ENCODE measurements at places on chromosomes 4 and X. TPM values are rescaled to one million over a fixed set of nuclear protein-coding genes. Genes with fewer than 3 reads are reported as not detected.

- DNase-seq = no peak
- no peaks in the 10 kb centered on the region for H3K27me3 ChIP-seq
- no peak overlapping the region for H3K4me3 ChIP-seq
- H3K27ac ChIP-seq = no peak overlapping the region
- no peaks in the 10 kb centered on the region for H3K36me3 ChIP-seq
- no peaks in the 10 kb centered on the region for H3K4me1 ChIP-seq
Observed at GRCh38 chr4:94472056-94472826, 20.5 kb downstream of the PDLIM5 start.

- no peak overlapping the region for H3K27ac ChIP-seq
- H3K36me3 ChIP-seq = no peaks in the 10 kb centered on the region
- no peaks in the 10 kb centered on the region for H3K4me1 ChIP-seq
- no peak for DNase-seq
- H3K27me3 ChIP-seq = no peaks in the 10 kb centered on the region
Observed at GRCh38 chrX:112738347-112739033, 58.8 kb upstream of the LHFPL1 start.

- no peak overlapping the region for H3K27ac ChIP-seq
- H3K4me3 ChIP-seq = no peak overlapping the region
- H3K27me3 ChIP-seq = no peaks in the 10 kb centered on the region
- no peaks in the 10 kb centered on the region for H3K36me3 ChIP-seq
- no peaks in the 10 kb centered on the region for H3K4me1 ChIP-seq
Observed at GRCh38 chr4:170666909-170667308, 577.2 kb upstream of the AADAT start.

DNA sequence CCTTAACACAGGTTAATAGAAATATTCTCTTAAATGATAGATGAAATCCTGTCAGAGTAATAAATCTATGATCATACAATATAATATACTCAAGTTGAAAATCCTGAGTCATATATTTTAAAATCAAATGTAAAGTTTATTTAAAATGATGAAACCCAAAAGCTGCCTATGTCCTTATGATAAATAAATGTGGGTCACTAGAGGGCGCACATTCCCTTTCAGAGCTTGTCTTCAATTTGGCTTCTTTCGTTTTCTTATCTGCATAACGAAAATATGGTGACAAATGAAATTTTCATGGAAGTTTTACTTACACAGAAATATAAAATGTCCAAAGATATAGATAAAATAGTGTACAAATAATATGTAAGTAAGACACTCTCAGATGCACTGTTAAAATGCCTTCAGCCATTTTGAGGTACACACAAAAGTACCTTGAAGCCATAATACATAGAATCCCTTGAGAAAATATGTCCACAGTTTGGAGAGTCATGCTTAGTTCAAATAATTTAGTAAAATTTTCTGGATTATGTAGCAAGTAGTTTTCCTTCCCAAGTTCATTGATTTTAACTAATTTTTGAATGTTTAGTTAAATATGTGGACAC lies 680.4 kb downstream of the DMD start:
- no peaks in the 10 kb centered on the region for H3K27me3 ChIP-seq
- DNase-seq = no peak

DNA sequence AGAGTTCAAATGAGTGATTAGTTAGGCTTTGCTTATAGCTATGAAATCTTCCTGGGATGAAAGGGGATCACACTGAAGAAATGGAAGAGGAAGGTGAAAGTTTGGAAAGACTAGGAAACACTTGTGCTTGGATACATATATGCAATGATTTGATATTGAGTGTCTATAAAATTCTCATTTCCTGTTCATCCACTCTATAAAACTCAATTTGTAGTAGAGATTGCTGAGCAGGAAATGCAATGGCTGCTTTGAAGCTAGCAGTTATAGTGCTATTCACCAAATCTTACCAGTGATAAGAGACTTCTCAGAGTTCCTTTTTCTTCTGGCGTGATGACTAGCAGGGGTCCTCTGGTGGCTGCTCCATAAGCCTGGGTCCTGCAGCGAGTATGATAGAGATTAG lies 128.1 kb upstream of the HPF1 start:
- no peaks in the 10 kb centered on the region for H3K36me3 ChIP-seq
- no peak overlapping the region for H3K27ac ChIP-seq
- H3K4me1 ChIP-seq = no peaks in the 10 kb centered on the region
- H3K4me3 ChIP-seq = no peak overlapping the region

GRCh38 chr4:140256941-140257340 lies 103.0 kb upstream of the MAML3 start:
- no peaks in the 10 kb centered on the region for H3K36me3 ChIP-seq
- H3K4me1 ChIP-seq = no peaks in the 10 kb centered on the region
- DNase-seq = no peak
- no peaks in the 10 kb centered on the region for H3K27me3 ChIP-seq
- no peak overlapping the region for H3K4me3 ChIP-seq

DNA sequence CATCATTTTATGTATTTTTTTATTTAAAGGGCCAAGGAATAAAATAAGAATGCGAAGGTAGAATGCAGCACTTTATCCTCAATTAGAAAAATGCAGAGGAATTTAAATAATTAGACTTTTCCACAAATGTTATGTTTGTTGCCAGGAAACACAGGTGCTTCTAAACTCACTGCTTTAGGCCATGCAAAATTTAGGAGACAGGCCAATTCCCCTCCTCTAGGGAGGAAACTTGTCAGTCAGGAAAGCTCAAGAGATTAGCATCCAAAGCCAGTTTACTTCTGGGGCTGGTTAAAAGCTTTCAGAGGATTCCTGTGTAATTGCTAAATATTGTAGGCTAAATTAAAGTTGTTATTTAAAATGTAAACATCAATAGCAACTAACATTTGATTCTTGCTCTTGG lies 124.5 kb downstream of the DMD start:
- H3K27me3 ChIP-seq = no peaks in the 10 kb centered on the region
- no peak overlapping the region for H3K27ac ChIP-seq

DNA sequence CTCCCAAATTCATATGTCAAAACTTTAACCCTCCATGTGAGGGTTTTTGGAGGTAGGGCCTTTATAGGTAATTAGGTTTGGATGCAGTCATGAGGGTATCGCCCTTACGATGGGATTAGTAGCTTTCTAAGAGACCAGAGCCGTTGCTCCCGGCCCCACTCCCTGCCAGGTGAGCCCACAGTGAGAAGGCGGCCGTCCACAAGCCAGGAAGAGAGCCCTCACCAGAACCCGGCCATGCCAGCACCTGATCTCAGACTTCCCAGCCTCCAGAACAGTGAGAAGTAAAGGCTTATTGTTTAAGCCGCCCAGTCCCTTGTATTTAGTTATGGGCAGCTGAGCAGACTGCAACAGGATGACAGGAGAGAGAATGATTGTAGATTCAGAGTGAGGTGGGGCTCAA lies 40.8 kb downstream of the DCTD start:
- H3K27me3 ChIP-seq = no peaks in the 10 kb centered on the region
- DNase-seq = no peak
- H3K4me1 ChIP-seq = no peaks in the 10 kb centered on the region
- H3K36me3 ChIP-seq = peaks cover 6% of the 10 kb centered on the region
- no peak overlapping the region for H3K27ac ChIP-seq
- no peak overlapping the region for H3K4me3 ChIP-seq

DNA sequence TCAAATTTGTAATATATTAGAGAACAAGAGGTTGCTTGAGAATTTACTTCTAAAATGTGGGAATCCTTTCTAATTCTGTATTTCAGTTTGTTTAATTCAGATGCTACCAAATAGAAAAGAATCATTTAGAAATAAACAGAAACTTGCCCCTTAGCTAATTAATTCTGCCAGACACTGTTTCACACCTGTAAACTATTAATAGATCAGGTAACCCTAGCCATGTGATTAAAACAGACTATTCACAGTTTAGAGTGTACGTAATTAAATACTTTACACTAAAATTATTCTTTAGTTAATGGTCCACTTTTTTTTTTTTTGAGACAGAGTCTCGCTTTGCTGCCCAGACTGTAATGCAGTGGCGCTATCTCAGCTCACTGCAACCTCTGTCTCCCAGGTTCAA lies 124.0 kb downstream of the PTPN13 start:
- H3K4me3 ChIP-seq = no peak overlapping the region
- H3K4me1 ChIP-seq = no peaks in the 10 kb centered on the region
- H3K27ac ChIP-seq = no peak overlapping the region
- no peaks in the 10 kb centered on the region for H3K36me3 ChIP-seq

- peak; percentile 11 for DNase-seq
- H3K36me3 ChIP-seq = no peaks in the 10 kb centered on the region
- no peak overlapping the region for H3K4me3 ChIP-seq
Observed at GRCh38 chrX:8783097-8783713, 18.0 kb downstream of the FAM9A start.

DNA sequence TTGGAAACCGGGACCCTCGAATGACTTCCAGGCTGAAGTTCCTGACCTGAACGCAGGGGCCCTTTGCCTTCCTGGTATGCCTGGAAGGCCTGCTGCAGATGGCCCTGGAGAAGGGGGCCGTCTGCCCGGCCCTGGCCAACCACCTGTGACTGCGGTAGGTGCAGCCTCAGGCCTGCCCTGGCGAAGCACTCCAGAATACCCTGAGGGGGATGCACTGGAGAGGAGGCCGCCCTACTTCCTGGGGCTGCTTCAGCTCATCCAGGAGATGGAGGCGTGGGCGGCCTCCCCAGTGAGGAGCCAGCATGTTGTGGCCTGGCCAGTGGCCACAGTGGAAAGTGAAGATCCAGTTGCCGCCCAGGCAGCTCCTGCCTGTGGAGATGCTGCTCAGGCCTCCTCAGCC lies 26.4 kb upstream of the PNMA3 start:
- H3K4me1 ChIP-seq = no peaks in the 10 kb centered on the region
- DNase-seq = no peak
- H3K4me3 ChIP-seq = no peak overlapping the region

DNA sequence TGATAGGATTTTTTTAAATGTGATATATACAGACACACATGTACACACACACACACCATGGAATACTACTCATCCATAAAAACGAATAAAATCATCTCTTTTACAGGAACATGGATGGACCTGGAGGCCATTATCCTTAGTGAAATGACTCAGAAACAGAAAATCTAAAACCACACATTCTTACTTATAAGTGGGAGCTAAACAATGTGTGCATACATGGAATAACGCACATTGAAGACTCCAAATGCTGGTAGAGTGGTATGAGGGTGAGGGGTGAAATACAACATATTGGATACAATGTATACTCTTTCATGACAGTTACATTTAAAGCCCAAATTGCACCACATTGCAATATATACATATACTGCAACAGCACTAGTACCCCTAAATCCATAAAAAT lies 120.2 kb upstream of the ADGRL3 start:
- H3K36me3 ChIP-seq = no peaks in the 10 kb centered on the region
- H3K4me1 ChIP-seq = no peaks in the 10 kb centered on the region
- H3K27ac ChIP-seq = no peak overlapping the region
- no peak overlapping the region for H3K4me3 ChIP-seq
- H3K27me3 ChIP-seq = no peaks in the 10 kb centered on the region

- H3K27ac ChIP-seq = no peak overlapping the region
- H3K27me3 ChIP-seq = no peaks in the 10 kb centered on the region
- no peak overlapping the region for H3K4me3 ChIP-seq
- H3K4me1 ChIP-seq = no peaks in the 10 kb centered on the region
- H3K36me3 ChIP-seq = no peaks in the 10 kb centered on the region
Observed at GRCh38 chr4:124535003-124535402, 177.5 kb downstream of the ANKRD50 start.

GRCh38 chr4:80185787-80186548 lies 11.3 kb upstream of the PRDM8 start:
- no peak for DNase-seq
- H3K27ac ChIP-seq = no peak overlapping the region
- H3K4me3 ChIP-seq = no peak overlapping the region
- peaks cover 10% of the 10 kb centered on the region for H3K4me1 ChIP-seq

The SYP gene
- 14.4 TPM for total RNA-seq

The PRKX gene
- total RNA-seq = 14.2 TPM

The GABRB1 gene
- under 0.01 TPM for total RNA-seq

The CDKL5 gene
- 4.5 TPM for total RNA-seq

The CXorf49 gene
- 2.2 TPM for total RNA-seq

The RTL3 gene
- total RNA-seq = 0.09 TPM

The PGAM4 gene
- 0.14 TPM for total RNA-seq

The MCUB gene
- 41.2 TPM for total RNA-seq

The SNCA gene
- total RNA-seq = 14.1 TPM
